ENCODE measurements at places on chromosomes 7 and 10.

DNA sequence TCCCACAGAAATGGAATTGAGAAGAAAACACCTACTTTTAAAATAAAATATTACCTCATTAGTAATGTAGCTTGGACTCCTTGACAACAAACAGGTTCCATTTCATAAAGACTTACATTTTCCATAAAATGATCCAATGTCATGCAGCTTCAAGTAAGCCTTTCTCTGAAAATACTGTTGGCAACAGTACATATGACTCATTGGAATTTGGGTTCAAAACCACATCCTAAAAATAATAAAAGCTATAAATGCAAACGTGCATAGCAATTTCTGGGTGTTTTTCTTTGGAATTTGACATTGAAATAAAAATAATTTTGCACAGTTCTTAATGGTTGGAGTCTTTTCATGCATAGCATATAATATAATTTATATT lies 47.9 kb downstream of the FHIP2A start:
- DNase-seq, result no peak

DNA sequence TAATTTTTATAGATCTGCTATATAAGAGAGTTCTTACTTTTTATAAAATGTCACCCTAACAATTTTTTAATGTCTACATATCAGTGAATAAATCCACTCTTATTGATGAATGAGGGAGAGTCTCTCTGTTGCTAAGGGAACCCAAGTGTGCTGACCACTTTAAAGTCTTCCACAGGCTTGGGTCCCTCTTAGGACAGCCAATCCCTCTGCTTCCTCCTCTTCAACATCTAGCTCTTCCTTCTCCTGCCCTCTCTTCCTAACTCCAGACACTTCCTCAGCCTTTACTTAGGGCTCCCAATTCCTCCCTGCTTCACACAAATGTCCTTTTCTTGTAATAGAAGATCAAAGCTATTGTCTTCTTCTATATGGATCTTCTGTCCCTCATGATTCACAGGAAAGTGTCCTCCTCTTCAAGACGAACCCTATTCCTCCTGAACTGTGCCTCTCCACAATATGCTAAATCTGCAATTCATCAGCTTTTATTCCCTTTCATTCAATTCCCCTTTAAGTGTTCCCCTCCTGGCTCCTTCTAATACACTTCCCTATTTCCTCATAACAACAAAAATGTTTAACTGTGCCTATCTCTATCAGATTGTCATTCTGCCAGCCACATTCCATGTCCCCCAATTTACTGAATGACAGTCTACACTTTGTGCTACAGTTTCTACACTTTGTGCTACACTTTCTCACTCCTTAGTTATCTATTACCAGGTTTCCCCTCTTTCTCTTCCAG lies 37.7 kb downstream of the CDK6 start:
- DNase-seq, result no peak

DNA sequence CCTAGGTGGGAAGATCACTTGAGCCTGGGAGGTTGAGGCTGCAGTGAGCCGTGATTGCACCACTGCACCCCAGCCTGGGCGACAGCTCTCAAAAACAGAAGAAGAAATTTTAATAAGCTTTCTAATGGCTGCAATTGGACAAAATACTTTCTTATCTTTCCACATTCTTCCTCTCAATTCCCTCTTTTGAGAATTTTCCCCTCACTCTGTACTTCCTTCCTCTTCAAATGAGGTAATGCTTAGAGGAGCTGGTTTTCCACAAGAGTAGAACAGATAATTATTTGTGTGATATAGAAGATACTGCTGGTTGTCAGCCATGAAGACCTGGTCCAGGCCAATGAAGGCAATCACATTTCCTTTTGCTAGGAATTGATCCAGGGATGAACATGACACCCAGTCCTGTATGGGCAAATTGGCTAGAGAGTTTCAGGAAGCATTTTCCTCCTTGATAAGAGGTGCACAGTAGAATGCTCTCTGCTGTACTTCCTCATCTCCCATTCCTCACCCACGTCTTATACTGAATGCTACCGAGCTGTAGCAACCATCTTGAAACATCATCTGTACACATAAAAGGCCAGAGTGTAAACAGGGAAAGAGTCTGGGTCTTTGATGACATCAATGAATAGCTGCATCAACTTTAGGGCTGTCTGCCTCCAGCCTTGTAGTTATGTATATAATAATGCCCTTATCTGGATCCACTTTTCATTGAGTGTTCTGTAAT lies 103.9 kb downstream of the CDK6 start:
- no peak for DNase-seq

- no peak for DNase-seq
Observed at GRCh38 chr10:100037758-100038315, 28.1 kb upstream of the DNMBP start.

DNA sequence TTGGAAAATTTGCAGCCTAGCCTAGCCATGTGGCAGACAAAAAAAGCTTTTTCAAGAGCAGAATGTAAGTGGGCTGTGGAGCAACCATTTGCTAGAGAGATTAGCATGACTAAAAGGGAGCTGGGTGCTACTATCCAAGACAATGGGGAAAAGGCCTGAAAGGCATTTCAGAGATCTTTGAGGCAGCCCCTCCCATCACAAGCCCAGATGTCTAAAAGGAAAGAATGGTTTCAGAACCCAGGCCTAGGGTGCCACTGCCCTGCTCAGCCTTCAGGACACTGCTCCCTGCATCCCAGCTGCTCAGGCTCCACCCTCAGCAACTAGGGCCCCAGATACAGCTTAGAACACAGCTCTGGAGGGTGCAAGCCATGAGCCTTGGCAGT lies 24.7 kb downstream of the PNLIPRP3 start:
- no peak for DNase-seq

DNA sequence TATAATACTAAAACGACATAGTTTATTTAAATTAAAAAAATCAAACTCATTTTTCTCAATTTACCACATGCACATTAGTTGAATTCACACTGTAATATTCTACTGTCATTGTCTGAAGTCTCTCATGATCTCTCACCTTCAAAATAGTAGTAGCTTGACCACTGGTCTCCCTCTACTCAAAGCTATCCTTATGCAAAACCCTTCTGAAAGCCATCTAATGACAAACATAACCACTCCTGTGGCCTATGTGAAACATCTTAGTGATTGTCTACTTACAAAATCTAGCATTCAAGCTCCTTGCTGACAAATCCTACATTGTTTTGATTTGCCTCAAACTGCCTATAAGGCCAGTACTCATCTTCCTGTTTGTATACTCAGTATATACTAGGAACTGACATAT lies 606.0 kb upstream of the GHITM start:
- DNase-seq, result no peak

DNA sequence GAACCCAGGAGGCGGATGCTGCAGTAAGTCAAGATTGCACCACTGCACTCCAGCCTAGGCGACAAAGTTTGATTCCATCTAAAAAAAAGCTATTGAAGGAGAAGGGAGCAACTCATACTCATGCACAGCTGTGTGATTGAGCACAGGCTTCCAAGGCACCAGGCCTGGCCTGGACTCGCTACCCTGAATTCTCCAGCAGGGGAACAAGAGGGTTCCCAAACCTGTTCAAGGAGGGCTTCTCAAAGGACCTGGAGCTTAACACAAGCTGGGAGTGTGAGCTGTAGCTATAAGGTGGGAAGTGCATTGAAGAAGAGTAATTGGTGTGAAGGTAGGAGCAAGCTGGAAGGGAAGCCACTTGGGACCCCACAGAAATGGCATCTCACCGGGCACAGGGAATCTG lies 15.1 kb upstream of the DDIT4 start:
- DNase-seq, result no peak

- DNase-seq, result no peak
Observed at GRCh38 chr7:35316549-35316948, 62.6 kb upstream of the TBX20 start.

- DNase-seq, result no peak
Observed at GRCh38 chr7:80924090-80924489, 5.2 kb upstream of the SEMA3C start.

DNA sequence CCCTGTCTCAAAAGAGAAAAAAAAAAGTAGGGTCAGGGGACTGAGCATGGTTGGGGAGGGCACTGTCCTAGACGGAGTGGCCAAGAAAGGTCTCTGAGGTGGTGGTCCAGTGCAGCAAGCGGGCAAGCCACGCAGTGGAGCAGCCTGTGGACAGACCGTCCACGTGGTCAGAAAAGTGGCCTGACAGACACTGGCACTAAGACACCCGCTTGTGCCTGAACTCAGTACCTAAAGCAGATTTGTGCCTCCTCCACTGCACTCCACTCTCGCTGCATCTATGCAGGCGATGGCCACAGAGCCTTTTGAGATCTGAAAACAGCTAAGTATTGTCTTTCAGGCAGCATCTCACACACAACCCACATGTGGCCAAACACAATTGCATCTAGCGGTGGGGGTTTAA lies 8.8 kb downstream of the ASB10 start:
- no peak for DNase-seq

- no peak for DNase-seq
Observed at GRCh38 chr10:6786579-6787031, 206.5 kb upstream of the PRKCQ start.

GRCh38 chr7:137986252-137987017 lies 15.5 kb downstream of the CREB3L2 start:
- DNase-seq, result peak; percentile 69

- no peak for DNase-seq
Observed at GRCh38 chr7:37666026-37666799, 17.4 kb upstream of the GPR141 start.

- no peak for DNase-seq
Observed at GRCh38 chr7:2805213-2805944, 38.7 kb downstream of the GNA12 start.

- no peak for DNase-seq
Observed at GRCh38 chr10:80373502-80373901, 16.9 kb downstream of the DYDC2 start.

- no peak for DNase-seq
Observed at GRCh38 chr10:78375854-78376785, 342.5 kb downstream of the RPS24 start.

DNA sequence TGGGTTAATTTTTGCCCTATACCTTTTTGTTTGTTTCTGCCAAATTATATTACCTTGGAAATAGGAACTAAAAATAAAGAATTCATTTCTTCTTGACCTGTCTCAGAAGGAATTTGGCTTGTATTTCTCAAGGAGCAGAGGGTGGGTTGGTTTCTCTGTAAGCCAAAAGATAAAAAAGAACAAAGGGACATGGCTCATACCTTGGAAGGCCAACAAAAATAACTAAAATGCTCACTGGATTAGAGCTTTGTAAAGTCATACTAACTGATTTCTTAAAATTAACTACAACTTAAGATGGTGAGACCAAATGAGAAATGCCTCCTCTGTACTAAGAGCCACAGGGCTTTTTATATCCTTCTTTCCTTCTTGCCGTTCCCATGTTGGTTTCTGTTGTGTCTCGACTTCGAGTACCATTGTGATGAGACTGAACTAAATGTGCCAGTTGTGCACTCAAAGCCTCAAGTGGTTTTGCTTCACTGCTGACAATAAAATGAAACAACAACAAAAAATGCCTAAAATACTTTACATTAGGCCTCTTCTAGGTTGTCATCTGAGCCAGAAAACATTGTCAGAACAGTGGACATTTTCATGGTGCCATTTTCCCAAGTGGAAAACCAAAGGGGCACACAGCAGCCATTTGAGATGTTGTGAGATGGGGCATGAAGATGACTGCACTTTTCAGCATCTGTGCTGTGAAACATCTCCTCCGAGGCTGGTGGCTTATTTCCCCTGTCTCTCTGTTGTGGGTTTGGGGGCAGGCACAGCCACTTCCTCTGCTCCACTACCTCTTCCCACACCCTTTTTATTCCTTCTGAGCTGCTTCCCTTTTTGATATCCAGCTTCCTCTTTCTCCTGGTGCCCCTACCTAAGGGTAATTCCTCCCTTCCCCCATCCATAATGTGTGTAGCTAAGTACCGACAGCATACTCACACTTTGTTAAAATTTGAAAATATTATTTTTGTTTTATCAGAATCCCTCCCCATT lies 51.8 kb upstream of the AGR3 start:
- DNase-seq, result no peak

- DNase-seq, result no peak
Observed at GRCh38 chr10:111295788-111296187, 219.0 kb downstream of the ADRA2A start.

DNA sequence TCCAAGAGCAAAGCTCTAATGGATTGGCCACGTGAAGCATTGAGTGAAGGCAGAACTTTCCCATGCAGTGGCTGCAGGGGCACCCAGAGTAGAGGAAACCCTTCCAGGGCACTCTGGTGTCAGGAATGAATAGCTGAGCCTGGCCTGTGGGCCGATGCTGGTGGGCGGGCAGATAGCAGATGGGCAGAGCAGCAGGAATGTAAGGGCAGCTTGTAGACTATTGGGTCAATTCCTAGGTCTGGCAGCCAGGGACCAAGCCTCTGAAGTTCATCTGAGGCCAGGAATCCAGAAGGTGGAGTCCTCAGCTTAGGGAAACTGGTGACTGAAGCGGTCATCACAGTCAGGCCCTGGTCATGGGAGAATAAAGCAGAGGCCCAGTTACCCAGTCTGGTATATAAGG lies 115.4 kb downstream of the TMEM178B start:
- no peak for DNase-seq

DNA sequence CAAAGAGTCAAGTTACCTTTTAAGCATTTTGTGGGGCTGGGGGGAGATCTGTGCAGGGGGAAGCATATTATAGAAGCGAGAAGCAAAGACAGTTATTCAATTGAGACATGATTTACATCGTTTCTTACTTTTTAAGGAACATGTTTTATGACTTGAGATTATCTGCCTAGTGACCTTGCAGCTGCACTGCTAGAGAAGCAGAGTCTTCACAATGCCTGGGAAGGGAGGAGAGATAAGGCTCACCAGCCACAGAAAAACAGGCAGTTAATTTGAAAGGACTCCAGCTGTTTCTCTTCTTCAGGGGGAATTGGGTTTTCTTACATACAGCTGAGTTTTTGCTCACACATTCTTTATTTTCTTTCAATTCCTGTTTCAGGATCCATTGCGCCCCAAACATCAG lies 31.0 kb downstream of the PHYH start:
- peak; percentile 36 for DNase-seq

DNA sequence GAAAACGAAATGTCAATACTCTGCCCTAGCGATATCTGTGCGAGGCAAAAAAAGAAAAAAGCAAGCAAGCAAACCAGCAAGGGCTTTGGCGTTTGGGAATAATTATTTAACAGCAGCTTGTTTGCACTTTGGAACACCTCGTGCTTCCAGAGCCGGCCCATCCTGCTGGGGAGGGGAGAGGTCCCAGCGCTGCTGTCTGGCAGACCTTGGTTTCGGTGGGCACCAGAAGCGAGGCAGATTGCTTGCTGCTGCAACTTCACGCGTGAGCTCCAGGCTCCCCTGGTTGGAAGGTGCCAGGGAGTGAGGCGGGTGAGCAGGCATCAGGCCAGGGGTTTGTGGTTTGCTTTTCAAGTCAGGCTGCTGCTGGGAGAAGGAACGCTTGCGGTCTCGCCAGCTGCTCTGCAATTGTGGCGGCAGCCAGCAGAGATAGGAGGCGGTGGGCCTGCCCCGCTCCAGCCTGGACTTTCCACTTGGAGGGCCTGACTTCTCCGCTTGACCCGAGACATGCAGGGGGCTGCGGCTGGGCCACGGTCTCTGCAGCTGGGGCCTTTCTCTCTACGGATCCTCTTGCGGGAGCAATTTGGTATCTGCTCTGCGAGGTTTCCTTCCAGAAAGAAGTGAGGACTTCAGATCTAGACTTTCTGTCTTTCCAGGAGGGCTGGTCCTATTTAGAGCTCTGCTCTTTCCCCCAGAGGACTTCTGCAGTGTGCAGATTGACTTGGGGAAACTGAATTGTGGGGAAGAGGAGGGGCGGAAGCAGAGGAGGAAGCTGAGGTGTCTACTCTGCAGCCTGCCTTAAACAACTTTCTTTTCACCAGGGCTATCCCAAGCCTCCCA lies 131.4 kb downstream of the PRPF18 start:
- DNase-seq, result no peak
